ENCODE measurements at places on chromosomes 1 and 21.

DNA sequence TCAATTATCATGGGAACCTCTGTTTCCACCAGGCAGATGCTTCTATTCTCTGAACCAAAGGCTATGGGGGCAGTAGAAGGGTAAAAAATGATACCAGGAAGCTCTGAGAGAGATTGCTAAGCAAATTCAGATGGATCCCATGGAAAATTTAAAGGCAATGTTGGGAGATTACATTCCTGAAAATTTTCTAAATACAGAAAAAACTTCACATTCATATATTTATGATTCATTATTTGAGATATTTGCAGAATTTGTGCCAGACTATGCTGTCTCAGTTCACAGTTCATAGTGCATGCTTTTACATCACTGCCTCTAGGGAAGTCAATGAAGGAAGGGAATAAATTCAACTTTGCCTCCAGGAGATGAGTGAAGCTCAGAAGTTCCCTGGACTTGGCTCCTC is 57.5 kb downstream of the KCNT2 start:
- DNase-seq: no peak

GRCh38 chr21:42806509-42807140 is 72.7 kb downstream of the WDR4 start:
- DNase-seq: no peak

GRCh38 chr1:11749203-11749689 is 12.7 kb upstream of the C1orf167 start:
- DNase-seq: peak; percentile 16

GRCh38 chr1:62346886-62347285 is 27.7 kb upstream of the KANK4 start:
- no peak for DNase-seq

GRCh38 chr1:153745417-153745816 is 17.6 kb downstream of the INTS3 start:
- DNase-seq: no peak

DNA sequence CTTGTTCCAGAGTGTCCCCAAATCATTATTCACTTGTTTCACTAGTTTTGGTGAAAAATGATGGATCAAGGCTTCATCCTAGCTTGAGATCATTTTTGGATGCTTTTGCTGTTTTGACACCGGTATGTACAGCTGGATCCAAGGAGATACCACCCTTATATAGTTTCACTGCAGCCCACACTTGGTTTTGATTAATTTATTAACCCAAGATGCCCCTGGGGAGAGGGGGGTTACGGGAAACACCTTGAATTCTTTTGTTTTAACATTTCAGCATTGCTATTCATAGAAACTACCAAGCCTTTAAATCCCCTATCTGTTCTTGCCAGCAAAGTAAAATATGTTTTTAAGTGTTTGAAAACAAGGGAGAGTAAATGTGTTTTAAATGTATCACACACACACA is 457.7 kb upstream of the RUNX1 start:
- DNase-seq: no peak

- DNase-seq: no peak
Measured at GRCh38 chr1:213054733-213055591, 3.9 kb downstream of the RPS6KC1 start.

GRCh38 chr1:173149887-173150286 is 57.2 kb downstream of the TNFSF4 start:
- DNase-seq: no peak

- DNase-seq: no peak
Measured at GRCh38 chr1:89609781-89610456, 23.0 kb upstream of the LRRC8C start.

DNA sequence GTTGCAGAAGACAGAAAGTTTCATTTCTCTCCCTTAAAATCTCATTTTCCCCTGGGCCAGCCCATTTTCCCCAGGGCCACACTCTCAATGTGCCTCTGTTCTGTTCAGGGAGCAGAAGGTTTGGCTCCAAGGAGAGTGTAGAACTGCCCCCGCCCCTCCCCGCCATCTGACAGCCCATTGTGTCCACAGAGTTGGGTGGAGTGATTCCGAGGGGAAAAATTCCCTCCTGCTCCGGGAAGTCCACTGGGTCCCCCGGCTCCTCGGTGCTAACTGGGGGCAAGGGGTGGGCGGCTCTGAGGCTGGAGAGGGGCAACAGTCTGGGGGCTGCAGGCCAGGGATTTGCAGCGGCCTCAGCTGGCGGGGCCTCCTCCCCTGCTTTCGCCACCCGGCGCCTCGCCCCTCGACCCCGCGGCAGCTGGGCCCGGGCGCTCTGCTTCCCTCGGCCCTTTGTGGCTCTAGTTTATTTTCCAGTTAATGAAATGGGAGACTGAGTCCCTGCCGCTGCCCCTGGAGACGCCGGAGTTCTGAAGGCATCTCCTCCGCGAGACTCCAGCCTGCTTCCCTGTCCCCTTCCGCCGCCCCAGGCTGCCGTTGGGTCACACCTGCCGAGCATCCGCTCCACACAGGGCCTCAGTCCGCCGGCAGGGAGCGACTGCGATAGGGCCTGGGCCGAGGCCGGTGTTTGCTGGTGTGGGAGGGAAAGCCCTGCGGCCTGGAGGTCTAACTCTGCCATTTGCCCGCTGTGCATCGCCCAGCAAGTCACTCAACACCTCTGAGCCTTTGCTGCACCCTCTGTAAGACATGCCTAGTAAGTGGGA is 14.7 kb upstream of the KIRREL1 start:
- no peak for DNase-seq
